ENCODE measurements at places on chromosomes 4 and X.

GRCh38 chrX:21375708-21376009 lies 1.4 kb downstream of the CNKSR2 start:
- DNase-seq: no peak

DNA sequence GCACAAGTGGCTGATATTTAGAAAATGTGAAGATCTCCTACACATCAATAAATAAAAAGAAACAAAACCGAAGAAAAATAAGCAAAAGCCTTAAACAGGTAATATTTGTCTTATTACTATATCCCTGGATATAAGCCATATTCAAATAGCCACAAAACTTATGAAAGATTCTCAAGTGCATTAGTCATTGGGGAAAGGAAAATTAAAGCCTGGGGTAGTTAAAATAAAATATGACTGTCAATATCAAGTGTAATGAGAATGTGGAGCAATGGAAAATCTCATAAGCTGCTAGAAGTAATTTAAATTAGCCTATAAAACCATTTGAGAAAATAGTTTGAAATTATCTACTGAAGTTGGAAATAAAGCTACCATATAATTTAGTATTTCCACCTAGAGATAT lies 399.9 kb downstream of the GASK1B start:
- no peak for DNase-seq

GRCh38 chr4:84417997-84418709 lies 80.9 kb downstream of the NKX6-1 start:
- no peak for DNase-seq

GRCh38 chr4:30281986-30282385 lies 438.2 kb upstream of the PCDH7 start:
- no peak for DNase-seq

DNA sequence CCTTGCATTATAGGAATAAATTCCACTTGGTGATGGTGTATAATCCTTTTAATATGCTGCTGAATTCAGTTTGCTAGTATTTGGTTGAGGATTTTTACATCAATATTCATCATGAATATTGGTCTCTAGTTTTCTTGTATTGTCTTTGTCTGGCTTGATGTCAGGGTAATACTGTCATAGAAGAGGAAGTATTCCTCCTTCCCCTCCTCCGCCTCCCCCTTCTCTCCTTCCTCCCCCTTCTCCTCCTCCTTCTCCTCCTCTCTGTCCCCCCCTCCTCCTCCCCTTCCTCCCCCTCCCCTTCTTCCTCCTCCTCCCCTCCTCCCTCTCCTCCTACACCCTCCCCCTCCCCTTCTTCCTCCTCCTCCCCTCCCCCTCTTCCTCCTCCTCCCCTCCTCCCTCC lies 65.8 kb downstream of the RGS12 start:
- DNase-seq: no peak

GRCh38 chr4:113858924-113859323 lies 97.4 kb upstream of the CAMK2D start:
- no peak for DNase-seq
